ENCODE measurements at places on chromosomes 11 and 22.

DNA sequence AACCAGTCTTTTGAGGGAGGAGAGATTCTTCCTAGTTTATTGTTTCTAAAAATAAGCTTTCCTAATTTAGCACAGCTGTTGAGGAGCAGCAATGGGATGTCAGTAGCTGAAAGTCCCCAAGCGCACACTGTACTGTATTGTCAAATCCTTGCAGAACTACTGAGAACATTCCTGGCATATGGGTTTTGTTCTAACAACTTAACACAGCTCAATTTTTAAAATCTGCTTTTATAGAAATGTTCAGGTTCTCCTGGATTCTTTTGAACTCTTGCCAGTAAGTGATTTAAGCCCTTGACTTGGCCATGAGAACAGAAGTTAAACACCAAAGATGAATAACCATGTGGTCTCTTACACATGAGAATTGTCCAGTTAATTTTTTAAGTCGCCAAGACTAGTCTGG is 218.6 kb downstream of the FAT3 start:
- no peak for DNase-seq

- no peak for DNase-seq
These were observed 45.6 kb upstream of the TENM4 start for GRCh38 chr11:79486242-79486984.

DNA sequence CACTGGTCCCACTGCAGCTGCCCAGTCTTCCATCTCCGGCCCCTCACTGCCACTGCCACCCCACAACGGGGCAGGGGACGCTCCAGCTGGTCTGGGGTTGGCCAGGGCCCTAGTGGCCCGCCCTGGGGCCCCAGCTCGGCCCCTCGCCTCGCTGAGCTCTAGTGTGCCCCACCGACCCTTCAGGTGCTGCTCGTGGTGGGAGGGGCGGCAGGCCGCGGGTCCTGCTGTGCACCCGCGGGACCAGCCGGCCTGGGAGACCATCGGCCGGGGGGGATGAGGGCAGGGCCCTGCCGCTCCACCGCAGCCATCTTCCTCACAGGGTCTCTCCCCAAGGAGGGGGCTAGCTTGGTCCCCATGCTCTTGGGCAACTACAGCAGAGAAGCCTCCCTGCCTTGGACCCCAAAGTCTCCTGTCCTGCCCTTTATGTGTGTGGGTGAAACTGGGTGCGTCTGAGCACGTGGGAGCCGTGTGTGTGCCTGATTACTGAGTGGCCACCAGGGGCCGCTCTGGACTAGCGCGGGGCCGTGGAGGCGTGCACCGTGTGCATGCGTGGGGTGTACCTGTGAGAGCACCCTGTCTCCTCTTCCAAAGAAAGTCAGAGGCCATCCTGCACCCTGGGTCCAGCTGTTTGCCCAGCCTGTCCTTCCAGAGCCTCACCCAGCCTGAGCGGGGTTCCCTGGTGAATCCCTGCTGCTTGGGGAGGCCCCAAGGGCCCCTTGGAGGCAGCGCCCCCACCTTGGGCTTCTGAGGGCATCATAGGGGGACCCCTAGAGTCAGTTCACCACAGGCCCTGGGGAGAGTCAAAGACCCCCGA is 6.0 kb upstream of the ACR start:
- peak; percentile 63 for DNase-seq

- DNase-seq, result no peak
These were observed 39.8 kb upstream of the SHISAL1 start for GRCh38 chr22:44352378-44353035.

DNA sequence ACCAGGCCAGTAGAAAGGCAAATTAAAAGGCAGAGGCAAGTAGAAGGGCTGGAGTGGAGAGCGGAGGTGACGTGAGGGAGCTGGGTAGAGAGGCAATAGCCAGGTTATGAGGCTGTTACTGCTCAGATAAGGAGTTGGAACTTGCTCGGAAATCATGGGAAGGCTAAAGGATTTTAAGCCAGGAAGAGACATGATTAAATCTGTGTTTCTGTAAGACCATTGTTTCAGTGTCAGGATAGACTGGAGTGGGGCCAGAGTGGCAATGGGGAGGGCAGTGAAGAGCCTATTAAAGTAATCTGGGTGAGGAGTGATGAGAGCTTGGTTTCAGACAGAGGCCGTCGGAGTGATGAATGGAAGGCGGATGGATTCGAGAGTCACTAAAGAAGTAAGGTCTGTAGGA is 39.0 kb downstream of the GRAMD1B start:
- DNase-seq, result no peak

GRCh38 chr22:37578002-37578401 is 1.9 kb downstream of the LGALS2 start:
- DNase-seq, result no peak

All from activated naive CD4-positive, alpha-beta T cell treated with Interleukin-2 at 50 U/mL for 16 hours (primary cell).